ENCODE measurements at places on chromosomes 3 and 15. TPM values are rescaled to one million over a fixed set of nuclear protein-coding genes. Genes with fewer than 3 reads are reported as not detected.

Gene GOLGA8J
- total RNA-seq, result not detected

Gene TEX9
- total RNA-seq, result 5.8 TPM

Gene ATP10A
- total RNA-seq, result 22.9 TPM

Gene GOLGA6L6
- not detected for total RNA-seq

Gene ZBED2
- not detected for total RNA-seq

Gene GPR176
- total RNA-seq, result 11.8 TPM

Gene ZIC1
- not detected for total RNA-seq

Gene RTP1
- total RNA-seq, result not detected

Gene ABI3BP
- 158 TPM for total RNA-seq

Gene EPHB3
- total RNA-seq, result 3.1 TPM

Gene SLC27A2
- not detected for total RNA-seq

Gene STRIT1
- not detected for total RNA-seq

Gene TP63
- total RNA-seq, result not detected

DNA sequence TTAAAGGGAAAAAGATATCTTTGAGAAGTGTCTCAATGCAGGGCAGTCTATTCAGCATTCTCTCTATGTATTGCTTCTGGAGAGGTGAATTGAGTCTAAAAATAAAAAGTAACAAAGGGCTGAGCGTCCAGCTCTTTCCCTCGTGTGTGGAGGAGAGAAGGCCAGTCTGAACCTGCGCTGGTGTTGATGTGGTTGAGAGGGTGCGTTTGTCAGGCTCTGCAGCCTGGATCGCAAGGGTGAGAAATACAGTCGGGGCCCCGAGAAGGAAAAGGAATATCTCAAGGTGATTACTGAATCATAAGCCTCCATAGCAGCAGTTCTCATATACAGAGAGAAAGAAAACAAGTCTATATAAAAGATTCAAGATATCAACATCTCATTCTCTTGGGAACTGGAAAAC lies 494.1 kb upstream of the MDFIC2 start:
- no peak for ATAC-seq

- no peak for ATAC-seq
Observed at GRCh38 chr3:123346021-123346420, 102.9 kb downstream of the ADCY5 start.

GRCh38 chr15:31402511-31403056 lies 75.9 kb downstream of the KLF13 start:
- peak; percentile 52 for ATAC-seq

DNA sequence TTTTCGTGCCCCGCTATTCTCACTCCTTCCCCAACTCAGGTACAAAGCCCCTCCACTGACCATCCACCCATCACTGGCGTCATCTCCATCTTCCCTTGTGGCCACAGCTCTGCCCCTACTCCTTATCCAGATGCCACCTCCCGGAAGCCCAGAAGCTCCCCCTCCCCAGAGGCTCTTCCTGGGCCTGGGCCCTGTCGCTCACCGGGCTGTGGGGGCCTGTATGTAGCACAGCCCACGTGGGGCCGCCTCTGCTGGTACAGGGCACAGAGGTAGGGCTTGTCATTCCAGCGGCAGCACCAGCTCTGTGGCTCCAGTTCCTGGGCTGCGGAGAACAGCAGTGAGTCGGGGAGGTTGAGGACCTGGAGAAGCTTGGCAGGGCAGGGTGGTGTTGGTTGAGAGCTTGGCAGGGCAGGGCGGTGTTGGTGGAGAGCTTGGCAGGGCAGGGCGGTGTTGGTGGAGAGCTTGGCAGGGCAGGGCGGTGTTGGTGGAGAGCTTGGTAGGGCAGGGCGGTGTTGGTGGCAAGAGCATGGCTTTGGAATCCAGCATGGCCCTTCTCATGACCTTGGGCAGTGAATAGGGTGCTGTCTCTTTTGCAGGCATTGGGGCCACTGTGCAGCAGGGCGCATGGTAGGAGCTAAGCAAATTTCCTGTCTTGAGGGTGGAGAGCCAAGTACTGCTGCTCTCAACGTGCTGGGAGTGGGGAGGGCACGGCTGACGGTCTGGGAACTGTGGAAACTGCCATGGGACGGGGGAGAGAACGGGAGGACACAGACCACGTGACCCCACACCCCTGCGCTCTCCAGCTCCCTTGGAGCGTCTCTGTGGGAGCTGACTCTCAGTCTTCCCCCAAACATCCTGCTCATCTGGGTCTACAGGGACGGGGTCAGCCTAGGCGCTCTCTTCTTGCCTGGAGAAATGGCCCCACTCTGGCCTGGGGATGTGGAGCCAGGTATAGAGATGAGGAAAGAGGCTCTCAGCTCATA lies 43.4 kb downstream of the MUC20 start:
- no peak for ATAC-seq

DNA sequence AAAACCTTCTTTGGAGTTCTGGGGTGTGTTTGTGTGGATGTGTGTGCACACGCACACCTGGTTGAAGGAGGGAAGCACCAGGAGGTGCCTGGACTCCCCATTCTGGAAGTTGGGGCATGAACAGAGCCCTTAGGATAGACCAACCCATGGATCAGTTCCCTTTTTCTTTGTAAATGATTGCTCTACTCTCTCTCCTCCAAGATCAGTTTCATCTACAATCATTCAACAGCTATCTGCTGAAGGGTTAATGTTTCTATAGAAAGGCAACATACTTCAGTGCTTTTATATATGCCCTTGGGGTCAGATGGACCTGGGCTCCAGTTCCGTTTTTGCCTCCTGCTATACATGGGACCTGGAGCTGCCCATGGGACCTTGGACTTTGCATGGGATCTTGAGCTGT lies 352.1 kb upstream of the CFAP20DC start:
- no peak for ATAC-seq

GRCh38 chr15:87628311-87628710 lies 628.2 kb downstream of the NTRK3 start:
- no peak for ATAC-seq

DNA sequence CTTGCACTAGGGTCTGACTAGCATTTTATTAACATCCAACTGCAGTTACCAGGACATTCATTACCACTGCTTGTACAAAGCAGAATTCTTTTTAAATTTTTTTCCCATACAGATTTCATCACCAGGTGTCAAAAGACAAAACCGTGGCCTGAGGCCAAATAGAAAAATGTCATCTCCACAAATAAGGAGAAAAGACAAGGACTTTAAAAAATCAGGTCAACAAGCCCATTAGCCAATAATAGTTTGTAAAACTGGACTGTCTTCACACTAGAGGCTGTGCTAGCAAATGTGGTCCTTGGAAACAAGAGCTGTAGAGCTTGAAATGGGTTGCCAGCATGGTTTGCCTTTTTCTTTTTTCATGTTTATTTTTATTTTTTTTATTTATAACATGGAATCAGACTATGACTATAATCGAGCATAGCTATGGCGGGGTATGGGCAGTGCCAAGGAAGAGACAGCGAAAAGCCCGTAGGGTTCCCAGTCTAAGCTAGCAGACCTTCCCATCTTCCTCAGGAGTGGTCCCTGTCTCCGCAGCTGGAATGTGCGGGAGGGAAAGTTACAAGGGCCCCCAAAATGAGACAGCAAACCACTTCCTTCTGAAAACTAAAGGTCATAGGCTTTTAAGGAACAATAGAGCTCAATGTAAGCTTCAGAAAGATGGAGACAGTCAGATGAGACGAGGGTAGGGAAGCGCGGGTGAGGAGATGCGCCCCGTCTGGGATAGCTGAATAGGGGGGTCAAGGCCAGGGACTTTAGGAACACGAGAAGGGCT lies 1.5 kb downstream of the PTPN9 start:
- no peak for ATAC-seq

- no peak for ATAC-seq
Observed at GRCh38 chr15:56587686-56588085, 122.7 kb upstream of the MNS1 start.

- ATAC-seq, result no peak
Observed at GRCh38 chr3:122886251-122886650, 91.4 kb downstream of the SLC49A4 start.

DNA sequence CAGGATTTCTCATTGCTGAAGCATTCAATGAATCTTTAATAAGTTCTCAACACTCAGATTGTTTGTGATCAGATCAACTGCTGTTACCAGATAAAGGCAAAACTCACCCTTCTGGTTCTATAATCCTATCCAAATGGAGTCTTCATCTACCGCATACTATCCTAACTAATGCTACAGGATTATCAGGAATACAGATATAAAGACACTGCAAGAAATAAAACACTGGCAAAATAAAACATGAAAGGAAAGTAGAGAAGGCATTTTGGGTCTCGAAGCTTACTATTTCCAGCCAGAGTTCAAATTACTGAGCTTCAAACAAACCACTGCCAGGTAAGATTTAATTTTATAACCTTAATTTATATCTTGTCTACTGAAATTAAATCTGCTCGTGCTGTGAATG lies 524 bp downstream of the CHRM5 start:
- no peak for ATAC-seq

GRCh38 chr3:177465257-177465642 lies 268.0 kb upstream of the TBL1XR1 start:
- peak; percentile 87 for ATAC-seq

DNA sequence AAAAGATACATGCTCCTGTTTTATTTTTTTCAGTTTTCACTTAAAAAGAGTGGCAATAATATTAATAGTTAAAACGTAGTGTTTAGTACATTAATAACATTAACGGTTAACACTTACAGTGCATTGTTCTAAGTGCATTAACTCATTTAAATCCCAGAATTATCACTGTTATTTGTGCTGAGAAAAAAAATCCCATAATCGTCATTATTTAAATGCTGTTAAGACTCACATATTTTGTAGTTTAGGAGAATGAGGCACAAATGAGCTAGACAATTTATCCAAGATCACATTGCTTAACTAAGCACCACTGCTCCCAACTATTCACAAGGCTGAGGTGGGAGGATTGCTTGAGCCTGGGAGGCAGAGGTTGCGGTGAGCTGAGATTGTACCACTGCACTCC lies 34.9 kb downstream of the CHAC1 start:
- no peak for ATAC-seq

- ATAC-seq, result no peak
Observed at GRCh38 chr3:98259-98654, 98.3 kb upstream of the CHL1 start.

DNA sequence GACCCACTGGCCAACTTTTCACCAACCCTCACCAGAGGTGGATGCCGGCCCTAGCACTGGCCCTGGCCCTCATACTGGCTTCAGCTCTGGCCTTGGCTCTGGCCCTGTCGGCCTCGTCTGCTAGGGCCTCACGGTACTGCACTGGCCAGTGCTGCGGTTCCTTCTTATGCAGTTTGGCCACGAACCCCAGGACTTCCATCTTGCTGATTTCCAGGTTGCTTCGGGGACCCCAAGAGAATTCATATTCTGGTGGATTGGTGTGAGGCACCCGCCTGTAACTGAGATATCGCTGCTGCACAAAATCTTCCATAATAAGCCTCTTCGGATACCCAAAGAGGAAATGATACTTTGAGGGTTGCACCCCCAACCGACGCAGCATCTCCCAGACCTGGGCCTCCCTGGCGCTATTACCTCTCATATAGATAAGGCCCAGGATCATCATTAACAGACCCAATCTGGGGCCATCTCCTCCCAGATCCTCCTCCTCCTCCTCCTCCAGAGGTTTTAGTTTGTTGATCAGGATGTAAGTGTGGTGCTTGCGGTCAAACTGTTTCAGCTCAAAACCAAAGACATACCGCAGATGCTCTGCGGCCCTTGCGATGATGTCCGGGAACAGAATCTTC lies 883 bp downstream of the MAGEF1 start:
- ATAC-seq, result no peak

DNA sequence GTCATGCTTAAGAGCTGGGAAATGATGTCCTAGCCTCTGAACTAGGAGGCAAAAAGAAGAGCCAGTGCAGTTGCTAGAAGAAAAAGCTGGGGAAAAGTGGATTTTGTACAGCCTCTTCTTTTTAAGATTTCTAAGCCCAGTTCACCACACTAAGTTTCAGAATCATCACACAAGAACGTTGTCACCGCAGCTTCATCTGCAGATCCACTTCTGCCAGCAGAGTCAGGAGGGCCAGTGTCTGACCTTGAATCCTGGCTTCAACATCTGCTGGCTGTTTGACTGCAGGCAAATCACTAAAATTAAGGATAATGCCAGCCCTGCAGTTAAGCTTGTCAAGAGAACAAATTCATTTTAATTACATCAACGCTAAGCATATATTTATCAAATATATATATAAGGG lies 36.2 kb downstream of the HDC start:
- ATAC-seq, result no peak

- ATAC-seq, result no peak
Observed at GRCh38 chr3:12879191-12879815, 37.9 kb upstream of the RPL32 start.

DNA sequence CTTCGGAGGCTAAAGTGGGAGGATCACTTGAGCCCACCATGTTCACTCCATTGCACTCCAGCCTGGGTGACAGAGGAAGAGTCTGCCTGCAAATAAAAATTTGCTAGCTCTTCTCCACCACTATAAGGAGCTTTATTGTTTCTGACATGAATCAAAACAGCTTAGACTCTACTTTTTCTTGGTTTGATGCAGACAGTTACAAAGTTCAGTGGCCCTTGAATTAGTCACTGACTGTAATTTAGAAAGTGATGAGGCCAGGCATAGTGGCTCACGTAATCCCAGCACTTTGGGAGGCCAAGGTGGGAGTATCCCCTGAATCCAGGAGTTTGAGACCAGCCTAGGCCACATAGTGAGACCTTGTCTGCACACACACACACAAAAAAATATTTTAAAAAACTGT lies 172.4 kb upstream of the CGNL1 start:
- ATAC-seq, result no peak

DNA sequence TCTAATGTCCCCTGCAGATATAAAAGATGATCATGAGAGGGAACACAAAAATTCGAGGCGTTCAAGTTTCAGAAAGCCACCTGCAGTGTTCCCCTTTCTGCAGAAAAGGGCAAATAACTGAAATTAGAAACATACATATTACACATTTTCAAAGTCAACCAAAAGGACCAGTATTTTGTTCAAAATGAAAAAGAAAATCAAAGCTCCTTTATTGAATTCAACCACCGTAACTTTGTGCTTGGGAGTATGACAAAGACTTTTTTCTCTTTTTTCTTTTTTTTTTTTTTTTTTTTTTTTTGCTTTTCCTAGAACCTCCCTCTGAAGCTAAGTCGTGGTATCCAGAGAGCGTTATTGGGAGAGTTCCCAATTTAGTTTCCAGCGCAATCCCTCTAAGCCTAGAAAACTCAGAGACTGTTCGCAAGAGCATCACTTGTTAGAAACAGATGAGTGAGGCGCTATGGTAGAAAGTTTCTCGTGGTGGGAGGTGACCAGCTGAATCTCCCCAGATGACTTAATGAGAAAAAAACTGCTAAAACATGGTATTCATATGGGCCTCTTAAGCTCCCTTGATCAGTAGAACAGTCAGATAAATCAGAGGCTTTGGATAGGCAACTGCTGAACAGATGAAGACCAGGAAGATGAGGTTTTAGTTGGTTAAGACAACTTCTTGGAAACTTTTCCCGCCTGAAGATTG lies 77.4 kb downstream of the MB21D2 start:
- ATAC-seq, result no peak

DNA sequence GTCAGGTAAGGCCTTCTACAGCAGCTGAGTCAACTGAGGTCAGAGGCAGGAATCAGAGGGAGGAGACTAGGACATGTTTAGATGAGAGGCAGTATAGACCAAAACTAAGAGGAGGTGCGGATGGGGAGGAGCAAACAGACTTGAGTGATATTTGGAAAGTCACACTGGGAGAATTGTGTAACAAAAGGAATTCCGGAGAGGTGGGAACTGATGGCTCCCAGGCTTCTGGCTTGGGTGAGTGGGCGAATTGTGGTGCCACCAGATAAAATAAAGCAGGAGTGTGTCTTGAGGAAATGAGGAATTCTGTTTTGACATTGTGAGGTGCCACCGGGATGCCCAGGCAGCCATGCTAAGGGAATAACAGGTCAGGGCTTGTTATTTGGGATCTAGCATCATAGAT lies 3.3 kb upstream of the TM6SF1 start:
- no peak for ATAC-seq

GRCh38 chr15:28987337-28987736 lies 101.6 kb downstream of the APBA2 start:
- ATAC-seq, result no peak
